DMS53 (cell line): ENCODE measurements at places on chromosomes 13 and 19.

DNA sequence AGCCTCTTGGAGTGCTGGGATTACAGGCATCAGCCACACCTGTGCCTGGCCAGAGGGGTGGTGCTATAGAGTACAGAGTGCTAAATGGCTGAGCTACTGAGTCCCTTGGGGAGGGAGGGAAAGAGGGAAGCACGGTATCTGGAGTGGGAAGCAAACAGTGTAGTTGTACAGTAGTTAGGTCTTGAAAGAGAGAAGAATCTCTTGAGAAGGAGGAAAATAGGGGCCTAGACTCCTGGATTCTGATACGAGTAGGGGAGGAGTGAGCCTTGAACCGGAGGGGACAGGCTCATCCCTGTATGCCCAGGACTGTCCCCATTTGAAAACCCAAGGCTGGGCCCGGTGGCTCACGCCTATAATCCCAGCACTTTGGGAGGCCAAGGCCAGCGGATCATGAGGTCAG, 5.1 kb downstream of the MYADM start:
- DNase-seq: no peak

- DNase-seq: peak; percentile 74
These were observed 460 bp downstream of the KMT5C start for GRCh38 chr19:55339889-55340783.

DNA sequence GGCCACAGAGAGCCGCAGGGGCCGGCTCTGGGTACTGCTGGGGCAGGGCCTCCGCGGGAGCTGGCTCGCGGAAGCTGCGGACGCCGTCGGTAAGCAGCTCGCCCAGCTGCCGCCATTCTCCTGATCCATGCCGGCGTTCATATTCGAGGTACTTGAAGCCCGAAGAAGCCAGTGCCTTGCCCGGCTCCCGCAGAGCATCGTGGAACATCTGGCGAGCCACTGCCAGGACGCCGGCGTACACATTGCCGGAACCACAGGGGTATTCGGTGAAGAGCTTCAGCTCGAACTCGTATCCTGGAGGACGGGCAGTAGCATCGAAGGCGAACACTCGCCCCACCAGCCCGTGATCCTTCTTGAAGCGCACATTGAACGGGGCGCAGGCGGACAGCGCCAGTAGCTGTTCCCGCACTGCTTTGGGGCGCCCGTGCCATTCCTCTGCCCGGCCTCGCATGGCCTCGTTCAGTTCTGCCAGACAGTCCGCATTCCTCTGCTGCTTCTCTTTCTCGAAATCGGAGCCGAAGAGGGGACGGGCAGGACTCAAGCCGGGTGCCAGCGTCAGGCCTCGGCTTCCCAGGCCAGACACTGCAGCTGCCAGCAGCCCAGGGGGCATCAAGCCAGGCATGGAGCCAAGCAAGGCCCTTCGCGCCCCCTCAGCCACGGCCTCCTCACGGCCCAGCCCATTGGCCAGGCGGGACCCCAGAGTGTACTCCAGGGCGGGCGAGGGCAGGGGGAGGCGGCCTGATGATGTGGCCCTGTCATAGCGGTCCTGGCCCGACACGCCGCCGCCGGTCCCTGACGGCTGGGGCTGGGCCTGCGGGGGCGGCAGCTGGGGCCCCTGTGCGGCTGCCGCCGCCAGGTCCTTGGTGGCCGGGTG, 1.0 kb downstream of the IRF2BP1 start:
- peak; percentile 79 for DNase-seq

- no peak for DNase-seq
These were observed 30.4 kb upstream of the TIMM44 start for GRCh38 chr19:7973883-7974282.

DNA sequence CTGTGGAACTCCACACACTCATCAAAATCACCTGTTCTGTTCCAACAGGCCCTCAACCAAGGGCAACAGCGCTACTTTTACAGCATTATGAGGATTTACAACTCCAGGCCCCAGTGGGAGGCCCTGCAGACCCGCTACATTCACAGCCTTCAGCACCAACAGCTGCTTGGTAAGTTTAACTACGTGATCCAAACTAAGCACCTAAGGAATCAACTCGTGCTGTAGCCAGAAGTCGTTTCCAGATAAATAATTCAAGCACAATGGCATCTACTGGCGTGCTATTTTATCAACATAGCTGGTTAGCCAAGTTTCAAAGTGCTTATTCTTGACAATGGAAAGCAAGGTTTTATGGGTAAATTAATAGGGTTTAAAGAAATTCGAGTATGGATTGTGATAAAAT, 5.3 kb downstream of the FAM216B start:
- DNase-seq: peak; percentile 23

GRCh38 chr13:111168107-111168506, 53.0 kb downstream of the ARHGEF7 start:
- DNase-seq: no peak

GRCh38 chr13:76992548-76993001, 694 bp downstream of the CLN5 start:
- peak; percentile 33 for DNase-seq

DNA sequence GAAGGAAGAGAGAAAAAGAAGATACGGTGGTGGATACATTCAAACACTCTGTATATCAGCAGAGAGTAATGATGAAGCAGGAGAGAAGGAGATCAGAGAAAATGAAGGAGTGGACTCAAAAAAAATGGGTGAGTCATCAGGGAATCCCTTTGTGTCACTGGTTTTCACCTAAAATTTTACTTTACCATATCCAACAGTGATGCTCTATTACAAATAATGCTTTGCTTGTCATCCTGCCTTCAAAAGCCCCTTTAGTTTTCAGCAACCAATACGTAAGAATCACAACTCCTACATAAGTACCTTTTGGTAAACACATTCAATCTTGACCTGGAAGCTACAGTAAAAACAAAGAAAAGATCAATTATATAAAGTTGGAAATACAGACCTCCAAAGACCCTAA, 88.8 kb downstream of the ENOX1 start:
- no peak for DNase-seq

- no peak for DNase-seq
These were observed 299.0 kb downstream of the ITGBL1 start for GRCh38 chr13:101751488-101751887.

DNA sequence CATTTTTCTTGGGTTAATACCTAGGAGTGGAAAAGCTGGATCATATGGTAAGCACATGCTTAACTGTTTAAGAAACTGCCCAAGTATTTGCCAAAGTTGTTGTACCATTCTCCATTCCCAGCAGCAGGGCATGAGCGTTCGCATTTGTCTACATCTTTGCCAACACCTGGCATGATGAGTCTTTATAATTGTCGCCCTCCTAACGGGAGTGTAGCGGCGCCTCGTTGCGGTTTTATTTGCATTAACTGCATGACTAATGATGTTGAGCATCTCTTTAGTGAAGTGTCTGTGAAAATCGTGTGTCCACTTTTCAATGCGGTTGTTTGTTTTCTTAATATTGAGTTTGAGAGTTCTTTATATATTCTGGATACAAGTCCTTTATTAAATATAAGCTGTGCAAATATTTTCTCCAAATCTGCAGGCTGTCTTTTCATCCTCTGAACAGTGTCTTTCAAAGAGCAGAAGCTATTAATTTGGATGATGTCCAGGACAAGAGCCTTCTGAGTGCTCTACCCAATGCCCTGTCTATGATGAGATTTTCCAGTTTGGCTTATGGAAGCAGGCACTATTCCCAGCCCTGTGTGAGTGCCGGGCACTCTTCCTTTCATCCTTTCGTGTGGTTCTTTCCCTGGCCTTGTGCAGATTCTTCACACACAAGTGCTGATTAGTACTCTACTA, 202.0 kb downstream of the FOXO1 start:
- DNase-seq: peak; percentile 91

- DNase-seq: no peak
These were observed 9.3 kb upstream of the RPS15 start for GRCh38 chr19:1428738-1429391.

DNA sequence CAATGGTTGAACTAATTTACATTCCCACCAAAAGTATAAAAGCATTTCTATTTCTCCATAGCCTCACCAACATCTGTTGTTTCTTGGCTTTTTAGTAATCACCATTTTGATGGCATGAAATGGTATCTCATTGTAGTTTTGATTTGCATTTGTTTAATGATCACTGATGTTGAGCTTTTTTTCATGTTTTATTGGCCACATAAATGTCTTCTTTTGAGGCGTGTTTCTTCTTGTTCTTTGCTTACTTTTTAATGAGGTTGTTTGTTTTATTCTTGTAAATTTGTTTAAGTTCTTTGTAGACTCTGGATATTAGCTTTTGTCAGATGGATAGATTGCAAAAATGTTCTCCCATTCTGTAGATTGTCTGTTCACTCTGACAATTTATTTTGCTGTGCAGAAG, 28.2 kb downstream of the ZNF714 start:
- DNase-seq: no peak

DNA sequence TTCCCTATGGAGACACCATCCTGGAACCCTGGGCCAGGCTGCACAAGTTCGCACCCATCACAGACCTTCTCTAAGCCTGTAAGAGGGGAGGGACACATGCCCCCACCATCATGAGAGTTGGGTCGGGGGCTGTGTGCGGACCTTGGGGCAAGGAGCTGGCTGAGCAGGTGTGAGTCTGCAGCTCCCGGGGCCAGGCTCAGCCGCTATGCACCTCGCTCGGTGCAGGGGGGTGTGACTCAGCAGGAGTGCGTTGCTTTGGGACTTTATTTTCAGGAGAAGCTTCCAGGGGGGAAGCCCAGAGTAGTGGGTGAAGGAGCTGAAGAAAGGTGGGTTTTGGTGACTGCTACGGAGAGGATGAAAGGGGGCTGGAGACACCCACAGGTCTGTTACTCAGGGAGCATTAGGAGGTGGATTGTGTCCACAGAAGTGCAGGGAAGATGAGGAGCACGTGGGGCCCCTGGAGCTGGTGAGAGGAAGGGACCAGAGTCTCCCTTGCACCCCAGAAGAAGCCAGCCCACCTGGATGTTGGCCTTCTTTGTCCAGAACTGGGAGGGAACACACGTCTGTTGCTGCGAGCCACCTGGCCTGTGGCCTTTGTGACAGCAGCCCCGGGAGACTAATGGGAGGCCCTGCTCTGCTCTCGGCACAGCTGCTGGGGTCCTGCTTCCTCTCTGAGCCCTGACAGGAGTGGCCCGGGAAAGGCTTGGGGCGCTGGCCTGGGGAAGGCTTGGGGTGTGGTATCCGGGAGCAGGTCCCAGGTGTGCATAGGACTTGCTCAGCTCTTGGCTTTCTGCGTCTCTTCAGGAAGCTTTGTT, 162.6 kb downstream of the TEX29 start:
- DNase-seq: no peak

DNA sequence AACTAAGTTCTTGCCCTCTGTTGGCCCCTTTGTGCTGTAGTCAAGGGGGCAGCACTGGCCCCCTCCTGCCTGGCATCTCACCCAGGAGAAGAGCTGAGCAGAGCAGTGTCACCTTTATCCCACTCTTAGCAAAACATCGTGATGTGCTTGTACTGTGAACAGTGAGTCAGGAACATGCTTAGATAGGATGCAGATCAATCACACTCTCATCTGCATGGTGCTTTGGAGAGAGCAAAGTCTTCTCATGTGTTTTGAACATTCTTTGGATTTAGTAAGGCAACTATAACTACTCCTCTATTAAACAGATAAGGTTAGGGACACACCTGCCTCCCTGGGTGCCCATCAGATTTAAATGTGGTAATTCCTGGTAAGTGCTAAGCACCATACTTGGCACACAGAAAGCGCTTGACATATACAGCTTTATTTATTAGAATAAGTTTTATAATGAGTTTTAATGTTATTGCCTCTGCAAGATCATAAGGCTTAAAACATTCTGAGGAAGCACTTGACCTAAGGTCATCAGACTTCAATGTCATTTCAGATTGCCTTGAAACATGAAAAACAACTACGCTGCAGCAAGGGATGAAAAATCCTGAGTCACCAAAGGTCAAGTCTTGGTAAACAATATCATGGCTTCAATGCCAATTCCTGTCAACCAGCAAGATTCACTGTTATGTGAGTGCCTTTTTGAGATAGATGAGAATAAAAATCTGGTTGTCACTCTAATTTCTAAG, 82.4 kb upstream of the IRS2 start:
- DNase-seq: peak; percentile 73

DNA sequence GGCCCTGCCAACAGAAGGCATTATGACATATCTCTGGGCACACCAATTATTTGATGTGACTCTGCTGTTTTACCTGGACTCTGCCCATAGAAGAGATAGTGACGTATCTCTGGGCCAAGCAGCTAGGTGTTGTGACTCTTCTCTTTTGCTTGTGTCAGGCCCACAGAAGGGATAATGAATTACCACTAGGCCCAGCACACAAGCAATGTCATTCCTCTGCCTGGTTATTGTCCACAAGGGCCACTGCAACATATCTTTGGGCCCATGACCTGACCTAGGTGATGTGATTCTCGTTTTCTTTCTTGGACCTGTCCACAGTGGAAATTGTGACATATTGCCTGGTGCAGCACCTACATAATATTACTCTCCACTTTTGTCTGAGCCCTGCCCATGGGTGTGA, 65.1 kb upstream of the ZNF724 start:
- no peak for DNase-seq

GRCh38 chr19:13978351-13979243, 26.3 kb downstream of the DCAF15 start:
- no peak for DNase-seq

GRCh38 chr13:42215578-42216421, 56.2 kb upstream of the AKAP11 start:
- DNase-seq: peak; percentile 56

DNA sequence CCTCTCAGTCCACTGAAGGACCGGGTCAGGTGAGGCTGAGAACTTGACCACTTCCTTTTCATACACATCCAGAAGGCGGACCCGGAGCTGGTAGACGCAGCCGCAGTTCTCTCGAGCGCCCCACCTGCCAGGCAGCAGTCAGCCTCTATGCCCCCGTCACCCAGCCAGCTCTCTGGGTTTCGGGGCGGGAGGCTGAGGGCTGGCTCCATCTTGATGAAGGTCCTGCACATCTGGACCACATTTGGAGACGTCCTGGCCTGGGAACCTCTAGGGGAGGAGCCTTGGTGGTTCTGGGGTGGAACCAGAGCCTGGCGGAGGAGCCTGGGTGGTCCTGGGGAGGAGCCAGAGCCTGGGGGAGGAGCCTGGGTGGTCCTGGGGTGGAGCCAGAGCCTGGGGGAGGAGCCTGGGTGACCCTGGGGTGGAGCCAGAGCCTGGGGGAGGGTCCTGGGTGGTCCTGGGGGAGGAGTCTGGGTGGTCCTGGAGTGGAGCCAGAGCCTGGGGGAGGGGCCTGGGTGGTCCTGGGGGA, 14.3 kb downstream of the MRPS12 start:
- DNase-seq: no peak

- DNase-seq: no peak
These were observed 244.8 kb downstream of the COG6 start for GRCh38 chr13:39900106-39900750.

DNA sequence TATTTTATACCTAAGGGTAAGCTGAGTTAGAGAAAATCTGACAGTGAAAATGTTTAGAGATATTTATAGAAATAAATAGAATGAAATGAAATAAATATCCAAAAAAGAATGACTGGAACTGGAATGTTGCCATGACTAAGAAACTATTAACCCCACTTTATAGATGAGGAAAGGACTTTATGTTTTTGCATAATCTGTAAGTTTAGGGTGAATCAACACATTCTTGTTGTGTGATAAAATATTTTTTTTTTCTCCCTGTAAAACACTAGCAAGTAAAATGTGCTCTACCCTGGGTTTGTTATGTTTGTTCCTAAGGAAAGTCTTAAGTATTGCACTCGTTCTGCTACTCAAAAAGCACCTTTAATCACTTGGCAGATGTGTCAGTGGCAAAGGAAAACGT, 83.8 kb upstream of the KL start:
- no peak for DNase-seq
